ENCODE measurements at places on chromosomes 7 and 10.

DNA sequence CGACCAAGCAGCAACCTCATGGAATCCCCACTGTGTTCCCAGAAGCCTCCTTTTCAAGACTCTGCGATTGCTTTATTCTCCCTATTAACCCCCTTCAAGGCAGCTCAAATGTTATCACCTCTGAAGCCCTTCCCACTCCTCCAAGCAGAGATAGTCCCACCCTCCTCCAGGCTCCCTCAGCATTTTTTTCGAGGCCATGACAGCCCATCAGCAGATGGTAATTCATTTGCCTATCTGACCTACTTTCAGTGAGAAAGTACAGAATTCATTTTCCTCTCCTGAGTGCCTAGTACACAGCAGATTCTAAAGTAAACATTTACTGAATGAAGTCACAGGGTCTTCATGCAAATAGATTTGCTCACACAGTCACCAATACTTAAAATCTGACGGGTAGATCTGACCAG is 47.8 kb downstream of the HERPUD2 start:
- DNase-seq = no peak

- no peak for DNase-seq
Observed at GRCh38 chr10:50992356-50992901, 81.9 kb upstream of the PRKG1 start.

GRCh38 chr10:8661886-8662285 is 607.4 kb downstream of the GATA3 start:
- no peak for DNase-seq

- no peak for DNase-seq
Observed at GRCh38 chr7:51315393-51316261, 982 bp downstream of the COBL start.

DNA sequence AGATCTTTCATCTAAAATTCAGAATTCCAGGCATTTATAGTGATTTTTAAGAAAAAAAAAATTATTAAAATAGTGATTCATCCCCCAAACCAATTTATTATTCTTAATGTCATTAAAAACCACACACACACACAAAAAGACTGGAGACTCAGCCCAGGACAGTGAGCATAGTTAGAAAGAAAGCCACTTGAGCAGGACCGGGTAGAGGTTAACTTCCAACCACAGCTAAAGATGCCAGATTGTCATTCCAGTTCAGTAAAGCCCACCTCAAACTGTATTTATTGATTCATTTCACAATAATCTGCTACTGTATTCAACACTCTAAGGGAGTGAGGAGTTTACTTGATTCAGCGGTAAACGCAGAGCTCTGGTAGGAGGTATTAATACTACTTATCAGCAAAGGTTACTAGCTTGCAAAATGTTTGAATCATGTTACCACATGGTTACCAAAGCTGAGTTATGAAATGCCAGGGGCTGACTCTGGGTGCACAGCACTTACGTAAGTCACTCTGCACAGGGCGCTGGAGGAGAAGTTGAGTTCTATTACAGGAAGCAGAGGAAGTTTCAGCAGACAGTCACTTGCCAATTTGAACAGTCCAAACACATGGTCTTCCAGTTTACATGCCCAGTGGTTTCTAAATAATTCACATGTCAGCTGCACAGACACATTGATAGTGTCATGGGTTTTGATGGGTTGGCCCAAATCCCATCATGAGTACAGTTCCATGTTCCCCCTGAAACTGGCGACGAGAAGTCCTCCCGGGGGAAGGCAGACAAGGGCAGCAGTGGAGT is 64.6 kb downstream of the KLF6 start:
- no peak for DNase-seq

GRCh38 chr7:16546921-16547505 is 20.4 kb downstream of the LRRC72 start:
- DNase-seq = no peak

GRCh38 chr10:31926765-31927564 is 1.7 kb downstream of the ARHGAP12 start:
- DNase-seq = no peak

DNA sequence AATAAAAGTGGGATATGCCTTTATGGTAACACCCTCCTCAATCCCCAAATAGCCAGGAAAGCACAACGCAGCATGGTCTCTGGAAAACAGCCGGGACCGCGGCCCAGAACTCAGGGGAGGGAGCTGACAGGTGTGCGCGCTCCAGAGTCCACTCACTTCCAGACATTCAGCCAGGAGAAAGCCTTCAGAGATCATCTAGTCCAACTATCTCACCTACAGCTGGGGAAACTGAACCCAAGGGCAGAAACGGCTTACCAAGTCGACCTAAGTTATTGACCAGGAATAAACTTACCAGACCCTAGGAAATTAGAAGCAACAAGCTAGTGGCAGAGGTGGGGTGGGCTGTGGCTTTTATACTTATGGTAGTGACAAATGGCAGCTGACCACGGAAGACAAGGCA is 16.4 kb downstream of the GSDME start:
- no peak for DNase-seq

DNA sequence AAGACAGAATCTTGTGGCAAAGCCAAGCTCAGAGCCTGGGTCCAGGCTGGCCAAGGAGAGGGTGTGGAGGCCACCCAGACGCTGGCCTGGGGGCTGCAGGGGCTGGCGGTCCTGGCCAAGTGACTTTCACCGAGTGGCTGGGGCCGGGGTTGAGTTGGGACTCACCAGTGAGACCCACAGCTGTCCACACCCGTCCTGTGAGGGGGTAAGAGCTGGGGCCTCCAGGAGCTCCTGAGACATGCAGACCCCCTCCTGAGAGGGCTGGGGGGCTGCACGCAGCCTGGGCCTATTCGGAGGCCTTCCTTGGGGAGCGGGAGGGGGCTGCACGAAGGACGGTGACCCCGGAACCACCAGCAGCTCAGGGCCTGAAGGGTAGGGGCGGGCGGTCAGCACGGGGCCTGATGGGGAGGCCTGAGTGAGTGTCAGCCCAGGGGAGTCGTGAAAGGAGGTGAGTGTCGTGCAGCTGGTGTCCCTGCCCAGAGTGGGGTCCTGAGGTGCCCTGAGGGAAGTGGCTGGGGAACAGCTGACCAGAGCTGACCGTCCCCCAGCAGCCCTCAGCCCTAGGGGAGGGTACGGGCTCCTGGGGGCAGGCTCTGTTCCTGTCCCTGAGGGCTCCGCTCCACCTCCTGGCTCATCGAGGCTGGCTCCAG is 100.9 kb downstream of the FOXL3 start:
- DNase-seq = no peak

DNA sequence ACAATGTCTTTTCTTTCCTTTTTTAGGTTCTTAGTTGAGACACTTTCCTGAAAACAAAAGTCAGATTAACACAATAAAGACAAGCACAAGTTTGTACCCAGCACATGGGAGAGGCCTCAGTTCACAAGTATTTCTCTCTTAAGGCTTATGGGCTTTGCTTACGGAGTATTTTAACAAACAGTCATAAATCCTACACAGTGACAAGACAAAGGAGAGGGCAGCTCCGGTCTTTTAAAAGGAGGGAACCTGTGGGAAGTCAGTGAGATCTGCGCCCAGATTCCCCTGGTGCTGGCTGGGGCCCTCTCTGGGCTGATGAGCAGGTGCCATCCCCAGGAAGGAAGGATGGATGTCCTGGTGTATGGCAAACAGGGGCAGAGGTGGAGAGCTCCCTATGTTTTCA is 398.6 kb downstream of the ACTR3B start:
- DNase-seq = no peak

- DNase-seq = no peak
Observed at GRCh38 chr7:134996097-134996550, 9.8 kb downstream of the AGBL3 start.

GRCh38 chr7:105585850-105586500 is 4.7 kb upstream of the EFCAB10 start:
- DNase-seq = no peak

- no peak for DNase-seq
Observed at GRCh38 chr10:74474022-74474713, 323.1 kb downstream of the ADK start.

DNA sequence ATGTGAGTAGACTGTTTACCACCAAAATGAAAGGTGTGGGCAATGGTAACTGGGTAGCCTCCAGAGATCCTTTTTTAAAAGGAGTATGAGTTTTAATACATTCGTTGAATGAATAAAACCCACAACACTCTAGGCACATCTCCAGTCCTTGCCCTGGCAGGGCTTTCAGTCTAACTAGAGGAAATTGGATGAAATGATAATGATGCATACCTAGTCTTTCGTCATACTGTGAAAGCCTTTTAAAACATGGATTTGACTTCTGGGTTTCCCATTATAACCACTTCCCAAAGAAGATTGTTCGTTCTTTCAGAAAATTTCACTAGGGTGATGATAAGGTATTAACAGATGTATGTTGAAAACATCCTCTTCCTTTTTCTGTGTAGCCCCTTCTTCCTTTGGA is 110.8 kb downstream of the REEP3 start:
- DNase-seq = no peak

DNA sequence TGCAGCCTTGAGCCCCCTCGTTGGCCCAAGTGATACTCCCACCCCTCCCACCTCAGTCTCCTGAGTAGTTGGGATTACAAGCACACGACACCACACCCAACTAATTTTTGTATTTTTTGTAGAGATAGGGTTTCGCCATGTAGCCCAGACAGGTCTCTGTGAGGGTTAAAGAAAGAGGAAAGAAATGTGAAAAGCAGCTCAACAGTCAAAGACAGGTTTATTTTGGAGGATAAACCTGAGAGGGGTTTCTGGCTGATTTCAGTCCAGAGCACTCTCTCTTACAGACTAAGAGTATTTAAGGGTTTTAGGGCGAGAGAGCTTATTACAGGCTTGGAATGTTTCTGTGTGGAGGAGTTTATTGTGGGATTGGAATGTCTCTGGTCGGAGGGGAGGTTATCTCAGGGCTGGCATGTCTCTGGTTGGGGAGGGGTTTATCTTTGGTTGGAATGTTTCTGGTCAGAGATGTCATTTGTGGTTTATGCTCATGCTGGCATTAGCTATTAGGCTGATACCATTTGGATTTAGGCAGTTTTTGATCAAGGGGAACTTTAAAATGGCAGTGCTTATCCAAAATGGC is 26.1 kb upstream of the SNX10 start:
- DNase-seq = no peak

DNA sequence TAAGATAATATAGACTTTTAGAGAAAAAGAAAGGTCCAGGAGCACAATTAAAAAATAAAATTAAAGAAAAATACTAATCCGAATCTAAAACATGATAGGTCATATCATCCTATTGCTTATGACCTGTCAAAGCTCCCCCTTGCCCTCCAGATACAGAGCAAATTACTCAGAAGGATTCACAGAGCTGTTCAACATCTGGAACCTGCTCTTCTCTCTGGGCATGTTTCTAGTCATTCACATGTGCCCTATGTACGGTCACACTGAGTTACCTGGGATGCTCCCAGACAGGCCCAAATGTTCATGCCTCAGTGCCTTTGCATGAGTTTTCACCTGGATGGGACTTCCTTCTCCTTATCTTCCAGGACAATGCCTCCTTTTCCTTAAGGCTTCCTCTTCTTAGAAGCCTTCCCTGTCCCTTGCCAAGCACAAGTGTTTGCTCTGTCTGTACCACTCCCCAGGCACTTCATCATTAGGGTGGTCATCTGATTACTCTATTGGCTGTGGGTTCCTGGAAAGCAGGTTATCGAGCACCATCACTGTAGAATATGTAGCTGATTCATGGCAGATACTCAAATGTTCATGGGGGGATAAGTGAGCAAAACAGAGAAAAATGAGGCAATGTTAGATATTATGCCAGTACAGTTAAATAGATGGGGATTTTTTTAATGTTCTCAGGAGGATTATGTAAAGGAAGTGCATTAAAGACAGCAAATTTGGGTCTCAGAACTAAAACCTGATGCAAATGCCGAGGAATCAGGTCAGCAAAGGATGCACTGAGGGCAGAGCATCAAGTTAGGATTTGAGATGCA is 12.0 kb upstream of the AOAH start:
- no peak for DNase-seq

- no peak for DNase-seq
Observed at GRCh38 chr7:41588341-41588740, 114.5 kb downstream of the INHBA start.

- no peak for DNase-seq
Observed at GRCh38 chr10:49767752-49768151, 5.6 kb upstream of the OGDHL start.

DNA sequence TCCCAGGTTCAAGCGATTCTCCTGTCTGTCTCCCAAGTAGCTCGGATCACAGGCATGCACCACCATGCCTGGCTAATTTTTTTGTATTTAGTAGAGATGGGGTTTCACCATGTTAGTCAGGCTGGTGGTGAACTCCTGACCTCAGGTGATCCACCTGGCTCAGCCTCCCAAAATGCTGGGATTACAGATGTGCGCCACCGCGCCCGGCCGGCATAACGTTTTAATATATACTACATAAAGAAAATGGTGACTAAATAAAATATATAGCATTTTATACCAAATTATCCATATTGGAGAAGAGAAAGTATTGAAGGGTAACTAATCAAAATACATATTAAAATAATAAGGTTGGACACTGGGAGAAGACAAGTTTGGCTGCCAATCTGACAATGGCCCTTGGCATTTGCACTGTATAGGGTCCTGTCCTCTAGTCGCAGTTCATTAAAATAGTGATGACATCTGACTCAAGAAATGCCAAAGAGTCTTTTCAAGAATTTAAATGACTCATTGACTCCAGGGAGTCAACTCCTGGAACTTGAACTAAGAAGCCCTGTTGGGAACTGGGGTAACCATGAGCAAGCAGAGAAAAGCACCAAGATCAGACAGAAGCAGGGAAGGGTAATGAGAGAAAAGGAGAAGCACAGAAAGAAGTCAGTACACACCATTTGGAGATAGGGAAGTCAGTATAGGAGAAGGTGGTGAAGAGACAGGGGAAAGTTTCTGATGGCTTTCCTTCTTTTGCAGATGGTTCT is 91.1 kb downstream of the CH25H start:
- DNase-seq = no peak

GRCh38 chr10:97601268-97602215 is 12.0 kb downstream of the C10orf62 start:
- no peak for DNase-seq

DNA sequence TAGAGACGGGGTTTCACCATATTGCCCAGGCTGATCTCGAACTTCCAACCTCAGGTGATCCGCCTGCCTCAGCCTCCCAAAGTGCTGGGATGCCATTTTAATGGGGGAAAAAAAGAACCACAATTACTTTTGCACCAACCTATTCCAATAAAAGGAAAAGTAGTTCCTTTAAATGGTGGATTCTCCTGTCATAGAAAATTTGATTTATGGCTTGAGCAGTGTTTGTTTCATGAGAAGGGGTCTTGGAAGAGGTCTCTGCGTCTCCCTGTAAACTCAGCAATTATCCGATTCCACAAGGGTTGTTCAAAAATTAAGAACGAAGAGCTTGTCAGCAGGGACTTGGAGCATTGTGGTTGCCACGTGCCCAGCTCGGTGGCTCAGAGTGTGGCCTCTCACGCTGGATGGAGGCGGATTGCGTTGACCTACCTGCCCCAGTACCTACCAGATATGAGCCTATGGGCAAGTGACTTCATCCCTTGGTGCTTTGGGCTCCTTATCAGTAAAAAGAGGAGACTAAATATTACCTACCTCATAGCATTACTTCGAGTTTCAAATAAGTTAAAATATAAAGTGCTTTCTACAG is 2.8 kb upstream of the TRIP6 start:
- no peak for DNase-seq

DNA sequence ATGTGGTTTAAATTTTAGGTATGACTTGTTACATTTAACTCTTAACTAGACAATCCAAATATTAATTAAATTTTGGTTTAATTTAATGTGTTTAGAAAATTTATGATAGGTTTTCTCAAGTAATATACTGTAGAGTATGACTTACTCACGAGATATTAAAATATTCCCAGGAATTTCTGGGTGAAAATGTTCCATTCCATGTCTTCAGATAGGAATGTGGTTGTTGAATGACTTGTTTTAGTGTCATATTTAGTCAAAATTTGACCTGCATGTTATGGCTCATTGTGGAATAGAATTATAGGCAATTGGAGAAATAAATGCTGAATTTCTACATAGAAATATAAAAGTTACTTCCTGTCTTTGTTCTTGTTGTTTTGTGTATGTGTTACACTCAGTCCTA is 46.7 kb downstream of the SHOC2 start:
- DNase-seq = no peak

Measured in stimulated activated CD8-positive, alpha-beta memory T cell treated with anti-CD3 and anti-CD28 coated beads, Interleukin-15, amount 100 ng/mL, for 4 hours (primary cell).